ENCODE measurements at places on chromosomes 6 and 20.
A peak's percentile ranks its signal among the peaks of the same experiment; 100 is the strongest.

DNA sequence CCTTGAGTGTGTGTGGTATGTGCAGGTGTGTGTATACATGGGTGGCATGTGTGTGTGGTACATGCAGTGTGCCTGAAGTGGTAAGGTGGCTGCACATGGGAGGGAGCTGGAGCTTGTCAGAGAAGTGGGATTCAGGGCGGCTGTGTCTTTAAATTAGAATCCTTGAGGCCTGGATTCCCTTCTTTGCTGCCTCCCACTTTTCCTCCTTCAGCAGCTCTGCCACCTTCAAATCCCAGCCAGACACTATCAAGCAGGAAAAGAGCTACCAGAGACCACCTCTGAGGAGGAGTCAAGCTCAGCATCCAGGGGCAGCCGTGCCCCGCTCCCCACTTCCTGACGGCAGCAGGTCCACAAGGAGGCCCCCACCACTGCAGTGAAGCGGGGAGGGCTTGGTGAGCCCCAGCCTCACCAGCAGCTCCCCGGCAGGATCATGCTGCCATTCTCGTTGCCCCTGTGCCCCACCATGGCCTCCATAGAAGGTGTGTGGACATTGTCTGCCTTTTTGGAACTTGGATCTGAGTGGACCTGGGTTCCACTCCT, 131.0 kb upstream of the MLN start:
- no peak for DNase-seq

GRCh38 chr20:62636446-62636845, 5.9 kb upstream of the SLCO4A1 start:
- DNase-seq = no peak

DNA sequence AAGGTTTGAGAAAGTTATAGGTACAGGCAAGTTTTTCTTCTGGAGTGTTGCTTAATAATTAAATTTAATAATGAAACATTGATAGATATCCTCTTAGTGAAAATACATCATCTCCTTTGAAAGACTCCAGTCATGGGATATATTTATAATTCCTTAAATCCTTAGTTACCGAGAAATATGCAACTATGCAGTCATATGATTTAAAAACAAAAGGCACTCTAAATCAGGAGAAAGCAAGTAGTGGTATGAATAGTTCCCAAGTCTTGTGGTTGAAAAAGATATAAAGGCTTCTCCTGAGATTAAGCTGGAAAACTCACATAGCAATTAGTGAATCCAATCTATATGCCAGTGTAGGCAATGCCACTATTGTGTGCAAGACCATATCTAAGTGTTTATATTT, 475.4 kb downstream of the EYS start:
- no peak for DNase-seq

DNA sequence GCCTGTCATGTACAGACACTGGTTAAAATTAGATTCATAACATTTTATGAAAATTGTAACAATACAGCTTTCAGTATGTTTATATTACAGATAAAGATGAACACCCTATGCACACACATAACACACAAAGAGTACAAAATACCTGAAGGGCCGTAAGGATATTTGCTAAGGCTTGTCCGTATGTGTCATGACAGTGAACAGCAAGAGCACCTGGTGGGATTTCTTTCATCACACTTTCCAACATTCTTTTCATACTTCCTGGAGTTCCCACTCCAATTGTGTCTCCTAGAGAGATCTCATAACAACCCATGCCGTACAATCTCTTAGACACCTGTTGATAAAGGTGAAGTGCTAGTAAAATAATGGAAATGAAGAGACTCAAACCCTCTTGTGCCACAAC, 83.7 kb downstream of the HMGCLL1 start:
- no peak for DNase-seq

DNA sequence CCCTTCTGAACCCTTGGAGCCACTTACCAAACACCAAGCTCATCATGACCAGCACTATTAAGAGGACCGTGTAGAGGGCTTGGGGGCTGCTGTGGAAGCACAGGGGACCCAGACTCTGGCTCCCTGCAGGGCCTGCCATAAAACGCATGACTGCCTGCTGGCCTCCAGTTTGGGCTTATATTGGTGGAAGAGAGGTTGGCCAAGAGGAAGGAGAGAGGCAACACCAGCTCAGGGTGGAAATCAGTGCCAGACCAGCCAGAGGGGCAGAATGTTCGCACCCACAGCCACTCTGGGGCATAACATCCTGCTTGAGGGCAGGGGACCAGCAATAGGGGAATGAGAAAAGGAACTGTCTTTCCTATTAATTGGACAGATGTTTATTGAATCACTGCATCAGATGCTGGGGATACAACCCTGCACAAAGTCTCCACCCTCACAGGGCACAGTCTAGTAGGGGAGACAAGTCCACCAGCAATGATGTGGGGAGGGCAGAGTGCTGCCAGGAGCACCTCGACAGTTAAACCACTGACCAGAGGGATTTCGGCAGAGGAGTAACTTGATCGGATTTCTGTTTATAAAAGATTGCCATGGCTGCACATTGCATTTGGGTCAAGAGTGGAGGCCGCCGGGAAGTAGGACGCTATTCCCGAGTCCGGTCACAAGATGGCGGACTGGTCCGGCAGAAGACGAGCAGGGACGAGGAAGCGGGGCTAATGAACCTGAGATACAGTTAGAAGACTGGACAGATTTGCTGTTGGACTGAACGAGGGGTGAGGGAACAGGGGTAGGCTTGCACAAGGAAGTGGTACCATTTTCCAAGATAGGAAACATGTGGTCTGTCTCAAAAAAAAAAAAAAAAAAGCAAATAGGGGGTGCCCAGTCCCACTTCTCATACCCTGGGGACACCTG, at the start of gene LY6G5C:
LY6G5C (minus strand) TSS at position 842 of the 909 bp plus-strand sequence; CDS start at position 148, 694 bp downstream.
- DNase-seq = peak; percentile 80
